ENCODE measurements at places on chromosomes 5 and 9.

DNA sequence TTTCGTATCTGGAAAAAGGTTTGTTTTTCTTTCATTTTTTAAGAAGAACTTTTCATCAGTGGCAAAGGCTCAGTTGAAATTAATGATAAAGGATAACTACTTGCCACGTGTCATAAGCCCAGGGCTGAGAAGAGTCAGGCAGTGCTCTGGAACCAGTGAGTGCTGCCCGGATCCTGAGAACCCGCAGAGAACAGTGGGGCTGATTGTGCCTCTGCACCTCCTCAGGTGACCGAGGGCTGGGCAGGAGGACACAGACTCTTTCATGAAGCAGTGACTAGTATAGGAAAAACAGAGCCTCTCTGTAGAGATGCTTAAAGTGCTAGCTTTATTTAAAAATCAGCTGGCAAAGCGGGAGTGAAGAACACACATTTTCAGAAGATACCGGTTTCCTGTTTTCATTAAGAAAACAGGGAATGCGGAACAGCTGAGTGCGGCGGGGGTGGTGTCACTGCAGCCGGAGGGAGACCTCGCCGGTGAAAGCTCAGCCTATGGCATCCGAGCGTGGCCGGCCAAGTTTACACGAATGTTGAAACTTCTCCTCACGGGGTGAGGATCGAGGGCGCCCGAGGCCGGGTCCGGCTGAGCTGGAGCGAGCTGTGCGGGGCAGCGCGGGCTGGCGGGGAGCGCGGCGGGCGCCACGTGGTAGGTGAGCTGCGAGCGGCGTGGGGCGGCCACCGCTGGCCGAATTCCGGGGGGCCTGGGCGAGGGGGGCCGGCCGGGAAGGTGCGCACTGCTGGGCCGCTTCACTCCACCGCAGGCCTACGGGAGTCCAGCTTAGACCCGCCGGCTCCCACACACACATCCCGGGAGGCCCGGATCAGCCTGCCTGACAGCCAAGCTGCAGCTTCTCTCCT lies 134.7 kb upstream of the DMRT1 start:
- peak; percentile 8 for DNase-seq

DNA sequence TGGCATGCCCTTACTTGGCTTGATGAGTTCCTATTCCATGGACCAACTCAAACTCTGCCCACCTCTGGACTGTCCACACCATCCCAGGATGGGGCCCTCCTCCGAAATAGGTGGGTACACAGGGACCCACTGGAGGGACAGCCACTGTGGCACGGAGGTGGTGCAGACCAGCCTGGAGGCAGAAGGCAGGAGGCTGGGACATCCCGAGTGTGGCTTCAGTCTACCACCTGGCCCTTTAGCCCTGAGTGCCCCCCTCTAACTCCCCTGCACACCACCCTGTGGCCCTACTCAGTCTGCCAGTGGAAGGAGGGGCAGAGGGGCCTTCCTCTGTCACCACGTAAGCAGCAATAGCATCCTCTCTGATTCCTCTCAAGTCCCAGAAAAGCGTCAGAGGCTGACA lies 3.7 kb downstream of the IL3 start:
- DNase-seq = no peak

DNA sequence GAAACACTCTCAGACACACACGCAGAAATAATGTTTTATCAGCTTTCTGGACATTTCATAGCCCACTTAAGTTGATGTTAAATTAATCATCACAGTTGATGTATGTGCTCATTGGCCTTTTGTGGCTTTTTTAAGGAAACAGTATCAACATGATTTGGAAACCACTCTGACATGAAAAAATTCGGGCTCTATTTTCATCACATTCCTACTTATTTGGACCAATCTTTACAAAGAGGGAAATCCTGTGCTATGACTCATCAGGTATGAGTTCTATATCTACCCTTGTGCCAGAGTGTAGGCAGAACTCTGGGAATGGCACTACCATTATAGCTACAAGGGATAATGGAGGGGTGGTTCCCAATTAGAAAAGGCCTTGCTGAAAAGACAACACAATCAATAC lies 388.4 kb upstream of the PTGER4 start:
- no peak for DNase-seq

DNA sequence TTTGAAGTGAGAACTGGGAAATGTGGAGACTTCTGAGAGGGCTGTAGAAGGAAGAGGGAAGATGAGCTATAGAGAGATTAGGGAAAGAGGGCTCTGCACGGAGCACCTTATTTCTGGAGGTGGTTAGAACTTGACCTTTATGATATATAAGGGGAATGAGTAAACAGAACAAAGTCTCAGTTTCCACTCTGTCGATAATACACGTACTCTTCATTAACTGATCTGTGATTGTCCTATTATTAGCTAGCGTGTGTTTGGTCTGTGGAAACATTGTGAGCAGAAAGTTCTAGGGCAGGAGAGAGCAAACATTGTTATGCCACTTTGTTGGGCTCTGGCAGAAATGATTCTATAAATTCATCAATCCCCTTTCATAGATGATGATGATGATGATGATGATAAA lies 118.5 kb downstream of the UGCG start:
- no peak for DNase-seq

DNA sequence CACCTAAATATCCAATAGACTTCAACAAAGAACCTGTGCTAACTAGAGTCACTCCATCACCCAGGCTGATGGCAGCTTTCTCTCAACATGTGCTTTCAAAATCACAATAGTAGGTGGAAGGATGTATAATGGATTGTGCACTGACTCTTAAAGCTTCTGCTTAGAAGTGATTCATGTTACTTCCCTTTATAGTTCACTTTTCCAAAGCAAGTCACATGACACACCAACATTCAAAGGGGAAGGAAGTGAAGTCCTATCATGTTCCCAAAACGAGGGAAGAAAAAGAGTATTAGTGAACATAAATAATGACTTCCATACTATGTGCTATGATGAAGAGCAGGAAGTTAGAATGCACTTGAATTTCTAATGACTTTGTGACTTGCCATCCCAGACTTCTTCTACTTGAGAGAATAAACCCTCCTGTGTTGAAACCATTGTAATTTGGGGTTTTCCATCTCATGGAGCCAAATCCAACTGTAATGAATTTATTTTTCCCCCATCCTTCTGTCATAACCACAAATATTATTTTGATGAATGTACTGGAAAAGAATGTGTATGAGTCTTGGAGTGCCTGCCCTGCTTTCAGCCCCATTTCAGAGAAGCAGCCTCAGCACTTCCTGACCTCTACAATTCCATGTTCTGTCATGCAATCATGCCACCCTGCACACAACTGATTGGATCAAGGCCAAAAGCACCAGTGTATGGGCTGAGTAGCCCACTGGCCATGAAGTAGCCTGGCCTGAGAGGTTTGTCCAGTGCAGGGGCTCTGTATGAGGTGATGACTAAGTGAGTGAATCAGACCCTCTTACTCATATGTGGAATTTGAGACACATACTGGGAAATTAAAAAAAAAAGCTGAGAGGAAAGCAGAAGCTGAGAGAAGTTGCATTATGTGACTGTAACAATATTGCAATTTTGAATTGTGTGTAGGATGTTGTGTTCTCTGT lies 525.9 kb upstream of the CLINT1 start:
- no peak for DNase-seq

GRCh38 chr5:72346398-72346797 lies 26.2 kb downstream of the PTCD2 start:
- no peak for DNase-seq

GRCh38 chr5:17398431-17398830 lies 99.6 kb upstream of the TAF11L2 start:
- no peak for DNase-seq

DNA sequence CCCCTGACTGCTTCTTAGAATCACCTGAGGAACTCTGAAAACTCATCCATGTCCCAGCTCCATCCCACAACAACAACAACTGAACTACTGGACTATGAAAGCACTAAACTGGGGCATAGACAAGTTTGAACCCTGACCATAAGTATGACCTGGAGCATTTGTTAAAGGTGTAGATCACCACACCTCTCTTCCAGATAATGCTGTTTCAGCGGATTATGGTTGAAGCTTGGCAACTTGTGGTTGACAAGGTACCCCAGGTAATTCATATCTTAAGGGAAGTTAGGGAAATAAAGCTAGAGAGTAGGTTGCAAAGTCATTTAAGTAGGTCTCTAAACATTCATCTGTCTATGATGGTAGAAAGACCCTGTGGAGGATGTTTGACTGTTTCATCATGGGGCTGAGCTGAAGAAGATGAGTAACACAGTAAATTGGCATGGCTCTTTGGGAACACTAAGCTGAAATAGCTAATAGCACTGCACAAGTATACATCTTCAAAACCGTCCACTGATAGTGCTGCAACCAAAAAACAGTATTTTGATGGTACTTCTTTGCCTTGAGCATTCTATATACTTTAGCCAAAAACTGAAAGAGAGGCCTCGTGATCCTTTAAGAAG lies 80.2 kb downstream of the TMEM174 start:
- DNase-seq = no peak

GRCh38 chr5:92401-93220 lies 643 bp downstream of the PLEKHG4B start:
- no peak for DNase-seq

DNA sequence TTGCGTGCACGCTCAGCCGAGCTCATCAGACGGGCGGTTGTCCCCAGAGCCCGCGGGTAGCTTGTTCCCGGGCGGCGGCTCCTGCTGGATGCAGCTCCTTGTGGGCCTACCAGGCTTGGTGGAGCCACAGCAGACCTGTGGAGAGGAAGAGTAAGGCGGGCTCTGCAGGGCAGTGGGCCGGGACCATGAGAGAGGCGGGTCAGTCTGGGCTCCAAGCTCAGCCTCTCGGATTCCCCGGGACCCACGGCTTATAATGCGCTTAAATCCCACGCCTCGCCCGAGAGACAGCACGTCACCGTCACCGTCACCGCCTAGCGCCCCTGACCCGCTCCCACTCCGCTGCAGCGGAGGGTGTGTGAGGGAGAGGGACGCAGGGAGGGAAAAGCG lies 1.9 kb upstream of the ANKRD18A start:
- no peak for DNase-seq

- DNase-seq = no peak
Observed at GRCh38 chr5:98749046-98749445, 24.4 kb upstream of the RGMB start.

DNA sequence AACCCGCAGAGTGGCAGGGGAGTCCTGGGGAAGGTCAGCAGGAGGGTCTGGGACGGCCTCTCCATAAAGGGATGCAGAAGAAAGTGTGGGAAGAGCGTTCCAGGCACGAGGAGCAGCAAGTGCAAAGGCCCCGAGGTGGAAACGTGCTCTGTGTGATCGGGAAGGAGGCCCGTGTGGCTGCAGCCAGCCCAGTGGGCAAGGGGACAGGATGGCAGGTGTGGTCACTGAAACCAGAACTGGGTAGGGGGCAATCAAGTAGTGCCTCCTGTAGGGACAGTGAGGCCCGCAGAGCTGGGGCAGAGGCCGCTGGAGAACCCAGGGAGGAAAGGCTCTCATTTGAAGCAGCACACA lies 16.3 kb upstream of the LAMC3 start:
- no peak for DNase-seq

- DNase-seq = no peak
Observed at GRCh38 chr5:169567079-169567478, 16.5 kb upstream of the SPDL1 start.

DNA sequence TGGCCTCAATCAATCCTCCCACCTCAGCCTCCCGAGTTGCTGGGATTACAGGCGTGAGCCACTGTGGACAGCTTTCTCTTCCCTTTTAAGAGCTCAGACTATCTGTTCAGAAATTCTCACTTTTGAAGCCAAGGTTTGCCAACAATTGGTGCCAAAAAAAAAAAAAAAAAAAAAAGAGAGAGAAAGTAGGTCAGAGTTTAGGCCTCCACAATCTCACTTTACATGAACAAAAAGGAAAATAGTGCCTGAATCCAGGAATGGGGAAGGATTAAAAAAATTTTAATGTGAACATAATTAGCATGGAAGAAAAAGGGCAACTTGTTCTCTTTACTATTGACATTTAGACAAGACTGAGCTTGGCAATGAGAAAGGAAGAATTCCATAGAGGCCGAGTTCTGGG lies 94.1 kb downstream of the NSG2 start:
- no peak for DNase-seq

- no peak for DNase-seq
Observed at GRCh38 chr9:91873637-91874051, 76.4 kb downstream of the ROR2 start.

DNA sequence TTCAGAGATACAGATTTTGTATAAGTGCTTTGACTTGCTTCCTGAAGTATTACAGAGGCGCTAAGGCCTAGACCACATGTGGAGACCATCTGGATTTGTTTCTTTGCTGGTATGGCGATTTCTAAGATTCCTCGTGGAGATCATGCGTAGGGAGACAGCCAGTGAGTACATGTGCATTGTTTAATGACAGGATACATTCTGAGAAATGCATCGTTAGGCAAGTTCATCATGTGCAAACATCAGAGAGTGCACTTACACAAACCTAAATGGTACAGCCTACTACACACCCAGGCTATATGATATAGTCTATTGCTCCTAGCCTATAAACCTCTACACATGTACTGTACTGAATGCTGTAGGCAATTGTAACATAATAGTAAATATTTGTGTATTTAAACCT lies 16.5 kb upstream of the CEP120 start:
- no peak for DNase-seq

DNA sequence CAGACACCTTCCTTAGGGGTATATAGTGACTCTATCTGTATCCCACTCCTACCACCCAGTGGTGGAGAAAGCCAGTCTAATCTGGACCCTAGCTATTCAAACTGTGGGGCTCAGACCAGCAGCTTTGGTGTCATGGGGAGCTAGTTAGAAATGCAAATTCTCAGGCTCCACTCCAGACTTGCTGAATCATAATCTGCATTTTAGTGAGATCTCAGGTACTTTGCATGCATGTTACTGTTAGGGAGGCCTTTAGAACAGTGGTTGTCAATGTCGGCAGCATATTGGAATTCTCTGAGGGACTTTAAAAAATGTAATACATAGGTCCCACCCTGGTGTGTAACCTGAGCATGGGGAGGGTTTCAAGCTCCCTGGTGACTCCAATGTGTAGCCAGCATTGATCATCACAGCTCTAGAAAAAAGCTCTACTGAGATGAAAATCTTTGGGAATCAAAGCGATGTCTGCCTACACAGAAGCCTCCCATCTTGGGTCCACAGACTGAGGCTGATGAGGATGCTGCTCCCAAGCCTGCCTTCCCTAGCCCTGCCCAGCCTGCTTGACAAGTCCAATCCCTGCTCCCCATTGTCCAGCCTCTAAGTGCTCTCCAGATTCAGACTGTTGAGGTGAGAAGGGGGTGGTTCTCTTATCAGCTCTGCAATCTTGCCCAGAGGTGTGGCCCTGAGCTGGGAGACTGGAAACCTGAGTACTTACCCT lies 11.9 kb upstream of the GM2A start:
- DNase-seq = no peak

- DNase-seq = no peak
Observed at GRCh38 chr5:63570752-63571151, 391.5 kb downstream of the HTR1A start.

DNA sequence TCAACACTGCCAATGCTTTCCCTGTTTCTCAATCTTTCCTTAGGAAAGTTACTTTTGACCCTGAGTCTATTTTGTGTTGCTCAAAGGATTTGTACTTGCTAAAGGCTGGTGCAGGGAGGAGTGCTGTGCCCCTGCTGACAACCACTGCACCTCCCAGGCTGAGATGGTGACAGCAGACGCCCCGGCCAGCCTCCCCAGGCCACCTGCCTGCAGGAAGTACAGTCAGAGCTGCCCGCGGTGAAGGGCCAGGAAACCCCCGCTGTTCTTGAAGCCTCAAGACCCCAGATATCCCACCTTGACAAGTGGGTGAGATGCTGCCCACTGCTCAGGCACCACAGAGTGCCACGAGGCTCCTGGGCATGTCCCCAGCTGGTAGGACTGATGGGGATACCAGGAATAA lies 44.2 kb upstream of the CKMT2 start:
- DNase-seq = no peak

- DNase-seq = no peak
Observed at GRCh38 chr9:96868709-96869108, 14.4 kb upstream of the ZNF782 start.

- no peak for DNase-seq
Observed at GRCh38 chr9:88988796-88989641, 2.2 kb upstream of the S1PR3 start.

Measured in activated CD8-positive, alpha-beta memory T cell treated with anti-CD3 and anti-CD28 coated beads for 4 hours (primary cell).